ENCODE measurements at places on chromosomes 7 and 10.

GRCh38 chr10:129369566-129369965 lies 97.5 kb upstream of the MGMT start:
- DNase-seq, result no peak

GRCh38 chr7:83791737-83792136 lies 142.8 kb upstream of the SEMA3E start:
- DNase-seq, result no peak

GRCh38 chr10:125565046-125565445 lies 117.9 kb downstream of the TEX36 start:
- no peak for DNase-seq

GRCh38 chr7:94059746-94060145 lies 55.6 kb upstream of the BET1 start:
- no peak for DNase-seq

DNA sequence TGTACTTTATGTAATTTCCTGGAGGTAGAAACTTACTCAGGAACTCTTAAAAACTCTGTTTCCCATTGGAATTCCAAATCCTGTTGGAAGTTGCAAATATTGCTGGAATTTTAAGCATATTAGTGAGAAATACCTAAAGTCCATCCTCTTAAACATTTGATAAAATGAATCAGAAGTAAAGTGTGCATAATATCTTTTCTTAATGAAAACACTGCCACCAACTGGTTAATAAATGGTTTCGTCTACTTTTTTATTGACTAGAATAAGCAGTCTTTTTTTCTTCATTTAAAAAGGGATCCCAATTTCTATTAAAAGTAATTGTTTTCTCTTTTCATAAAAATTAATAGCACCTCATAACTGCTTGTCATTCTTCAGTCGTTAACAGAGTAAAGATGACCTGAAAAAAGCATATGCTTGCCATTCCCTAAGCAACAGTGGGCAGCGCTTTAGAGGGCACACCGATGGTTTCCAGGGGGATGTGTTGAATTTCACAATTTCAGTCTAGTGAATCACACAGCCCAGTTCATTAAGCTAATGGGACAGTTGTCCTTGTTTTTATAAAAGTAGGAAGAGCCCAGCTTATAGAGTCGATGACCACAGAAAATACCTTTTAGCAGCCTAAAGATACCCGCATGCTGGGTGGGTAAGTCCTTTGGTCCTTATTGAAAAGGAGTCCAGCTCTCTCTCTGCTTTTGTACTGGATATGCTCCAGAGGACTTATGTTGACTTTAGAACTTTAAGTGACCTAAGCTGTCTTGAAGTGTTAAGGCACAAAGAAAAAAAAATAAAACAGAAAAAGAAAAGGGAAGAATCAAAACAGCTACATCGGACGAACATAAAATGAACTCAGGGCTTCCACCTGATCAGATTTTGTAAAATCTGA lies 28.5 kb downstream of the NPS start:
- DNase-seq, result peak; percentile 19

DNA sequence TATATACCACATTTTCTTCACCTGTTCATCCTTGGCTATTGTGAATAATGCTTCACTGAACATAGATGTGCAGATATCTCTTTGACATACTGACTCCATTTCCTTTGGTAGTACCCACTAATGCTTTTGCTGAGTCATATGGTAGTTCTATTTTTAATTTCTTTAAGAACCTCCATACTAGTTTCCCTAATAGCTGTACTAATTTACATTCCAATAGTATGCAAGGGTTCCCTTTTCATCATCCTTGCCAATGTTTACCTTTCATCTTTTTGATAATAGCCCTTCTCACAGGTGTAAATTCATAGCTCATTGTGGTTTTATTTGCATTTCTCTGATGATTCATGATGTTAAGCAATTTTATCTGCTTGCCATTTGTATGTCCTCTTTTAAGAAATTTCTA lies 159.9 kb downstream of the CALCR start:
- DNase-seq, result no peak

- DNase-seq, result no peak
These were observed 5.1 kb upstream of the CSGALNACT2 start for GRCh38 chr10:43132867-43133787.

- no peak for DNase-seq
These were observed 28.8 kb upstream of the ICA1 start for GRCh38 chr7:8290645-8291308.

GRCh38 chr10:670038-670437 lies 19.4 kb downstream of the DIP2C start:
- no peak for DNase-seq

DNA sequence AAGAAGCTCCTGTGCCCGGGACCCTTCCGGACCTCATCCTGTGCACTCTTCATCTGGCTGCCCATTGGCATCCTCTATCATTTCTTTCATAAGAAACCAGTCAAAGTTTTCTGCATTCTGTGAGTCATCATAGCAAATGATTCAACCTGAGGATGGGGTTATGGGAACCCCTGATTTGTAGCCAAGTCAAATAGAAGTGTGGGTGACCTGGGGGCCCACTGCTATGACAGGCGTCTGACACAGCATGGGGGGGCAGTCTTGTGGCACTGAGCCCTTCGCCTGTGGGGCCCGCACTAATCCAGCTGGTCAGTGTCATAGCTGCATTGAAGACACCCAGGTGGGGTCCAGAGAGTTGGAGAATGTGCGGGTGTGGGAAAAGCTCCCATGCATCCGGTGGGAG lies 230.4 kb downstream of the USP6NL start:
- DNase-seq, result no peak

DNA sequence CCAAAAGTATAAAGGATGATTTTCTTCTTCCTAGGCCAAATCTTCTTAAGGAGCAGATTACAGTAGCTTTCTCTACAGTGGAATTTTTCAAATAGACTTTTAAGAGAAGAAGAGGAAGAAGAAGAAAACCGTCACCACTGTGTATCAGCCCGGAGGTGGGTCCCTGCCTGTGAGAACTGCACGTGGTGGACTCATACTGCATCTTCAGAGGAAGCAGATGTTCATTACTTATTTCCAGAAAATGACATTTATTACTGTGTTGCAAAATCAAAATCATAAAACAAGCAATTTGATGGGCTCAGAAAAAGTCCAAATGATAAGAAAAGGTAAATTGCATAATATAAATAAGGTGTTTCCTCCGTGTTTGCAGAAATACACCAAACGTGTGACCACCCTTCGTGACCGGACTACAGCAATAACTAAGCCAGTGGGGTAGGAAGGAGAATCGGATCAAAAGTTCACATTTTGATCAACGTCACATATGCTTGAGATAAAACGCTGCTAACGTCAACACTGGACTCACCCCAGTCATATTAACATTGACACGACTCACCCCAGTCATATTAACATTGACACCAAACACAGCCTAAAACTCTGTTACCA lies 179.2 kb downstream of the PTPRN2 start:
- no peak for DNase-seq

DNA sequence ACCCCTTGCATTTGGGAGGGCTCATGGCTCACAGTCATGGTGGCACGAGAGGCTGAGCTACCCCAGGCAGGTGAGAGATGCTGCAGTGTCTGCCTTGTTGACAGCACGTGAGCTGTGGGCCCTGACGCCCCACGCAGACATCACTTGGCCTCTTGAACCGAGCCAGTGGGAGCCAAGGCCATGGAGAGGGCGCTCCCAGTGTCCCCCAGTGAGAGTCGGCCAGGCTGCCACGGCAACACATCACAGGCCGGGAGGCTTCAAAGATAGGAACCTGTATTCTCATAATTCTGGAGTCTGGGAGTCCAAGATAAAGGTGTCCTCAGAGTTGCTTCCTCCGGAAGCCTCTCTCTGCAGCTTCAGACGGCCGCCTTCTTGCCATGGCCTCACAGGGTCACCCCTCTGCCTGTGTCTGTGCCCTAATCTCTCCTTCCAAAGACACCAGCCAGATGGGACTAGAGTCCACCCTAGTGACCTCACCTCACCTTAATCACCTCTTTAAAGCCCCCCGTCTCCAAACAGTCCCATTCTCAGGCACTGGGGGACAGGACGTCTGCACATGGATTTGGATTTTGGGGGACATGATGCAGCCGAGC lies 119.6 kb downstream of the KLF6 start:
- DNase-seq, result no peak
